SK-N-MC (cell line): ENCODE measurements at places on chromosomes 5 and 9.

DNA sequence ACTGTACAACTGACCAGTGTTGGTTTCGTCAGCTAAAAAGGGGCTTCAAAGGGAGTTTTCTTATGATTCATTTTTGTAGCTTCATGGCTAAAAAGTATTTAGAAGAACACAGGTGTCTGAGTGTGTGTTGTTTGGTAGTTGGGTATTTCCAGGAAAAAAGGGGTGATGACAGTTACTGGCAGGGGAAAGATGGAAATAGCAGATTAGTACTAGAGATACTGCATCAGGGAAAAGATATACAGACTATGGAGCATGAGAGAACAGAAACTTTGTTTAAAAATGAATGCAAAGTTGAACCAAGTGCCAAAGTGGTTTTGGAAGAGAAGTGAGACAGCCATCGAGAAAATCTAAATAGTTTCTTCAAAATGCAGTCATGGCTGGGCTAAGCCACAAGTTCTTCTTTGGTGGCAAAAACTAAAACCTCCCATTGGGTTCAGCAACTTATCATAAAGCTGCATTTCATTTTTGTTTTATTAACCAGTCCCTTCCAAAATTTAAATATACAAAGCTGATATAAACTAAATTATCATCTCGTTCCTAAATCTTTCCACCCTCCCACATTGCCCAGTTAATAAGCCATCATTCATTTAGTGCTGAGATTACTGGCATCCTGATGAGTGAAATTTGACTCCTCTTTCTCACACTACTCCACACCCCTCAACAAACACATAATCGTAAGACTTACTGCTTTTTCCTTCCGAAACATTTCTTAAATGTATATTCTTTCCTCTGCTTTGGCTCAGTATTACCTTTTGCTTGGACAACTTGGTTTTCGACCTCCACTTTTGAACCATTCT, 33.5 kb downstream of the ELL2 start:
- DNase-seq: no peak

DNA sequence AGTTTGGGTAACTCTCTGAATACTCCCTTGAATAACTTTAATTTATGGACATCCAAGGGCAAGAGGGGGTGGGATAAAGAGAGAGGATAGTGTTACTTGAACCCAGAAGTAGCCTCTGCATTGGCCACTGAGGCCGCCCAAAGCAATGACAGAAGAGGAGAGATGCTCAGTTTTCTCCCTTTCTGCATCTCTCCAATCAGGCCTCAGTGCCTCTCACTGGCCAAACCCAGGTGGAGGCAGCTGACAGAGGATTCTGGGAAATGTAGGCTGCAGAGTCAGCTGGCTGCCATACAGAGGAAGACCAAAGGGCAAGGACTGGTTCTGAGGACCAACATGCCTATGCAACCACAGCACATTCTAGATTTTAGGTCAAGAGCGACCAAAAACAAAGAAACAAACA, 719.4 kb downstream of the MAT2B start:
- no peak for DNase-seq

DNA sequence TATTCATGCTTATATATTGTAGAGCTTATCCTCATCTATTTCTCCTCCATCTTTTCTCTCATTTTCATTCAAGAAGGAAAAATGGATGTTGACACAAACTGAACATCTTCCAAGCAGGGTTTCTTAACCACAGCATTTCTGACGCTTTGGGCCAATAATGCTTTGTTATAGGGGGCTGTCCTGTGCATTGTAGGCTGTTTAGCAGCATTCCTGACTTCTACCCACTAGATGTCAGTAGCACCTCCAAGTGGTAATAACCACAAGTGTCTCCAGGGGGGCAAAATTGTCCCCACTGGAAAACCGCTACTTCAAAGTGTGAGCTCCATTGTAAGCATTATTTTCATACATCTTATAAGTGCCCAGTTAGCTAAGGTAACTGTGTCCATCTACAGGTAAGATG, 2.6 kb upstream of the TXNDC8 start:
- DNase-seq: no peak

DNA sequence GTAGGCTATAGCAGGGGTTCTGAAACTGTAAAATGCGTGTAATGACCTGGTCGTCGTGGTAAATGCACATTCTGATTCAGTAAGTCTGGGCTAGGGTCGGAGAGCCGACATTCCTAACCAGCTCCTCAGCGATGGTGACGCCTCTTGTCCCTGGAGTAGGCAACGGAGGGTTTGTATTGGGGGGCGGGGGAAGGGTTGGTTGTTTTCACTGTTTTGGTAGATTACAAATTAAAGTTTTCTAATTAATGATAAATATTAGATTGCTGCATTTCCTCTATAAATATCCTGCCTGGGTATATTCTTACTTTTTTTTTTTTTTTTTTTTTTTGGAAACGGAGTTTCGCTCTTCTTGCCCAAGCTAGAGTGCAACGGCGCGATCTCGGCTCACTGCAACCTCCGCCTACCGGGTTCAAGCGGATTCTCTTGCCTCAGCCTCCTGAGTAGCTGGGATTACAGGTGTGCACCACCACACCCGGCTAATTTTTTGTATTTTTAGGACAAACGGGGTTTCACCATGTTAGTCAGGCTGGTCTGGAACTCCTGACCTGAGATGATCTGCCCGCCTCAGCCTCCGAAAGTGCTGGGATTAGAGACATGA, 566 bp upstream of the ALDH7A1 start:
- DNase-seq: no peak

DNA sequence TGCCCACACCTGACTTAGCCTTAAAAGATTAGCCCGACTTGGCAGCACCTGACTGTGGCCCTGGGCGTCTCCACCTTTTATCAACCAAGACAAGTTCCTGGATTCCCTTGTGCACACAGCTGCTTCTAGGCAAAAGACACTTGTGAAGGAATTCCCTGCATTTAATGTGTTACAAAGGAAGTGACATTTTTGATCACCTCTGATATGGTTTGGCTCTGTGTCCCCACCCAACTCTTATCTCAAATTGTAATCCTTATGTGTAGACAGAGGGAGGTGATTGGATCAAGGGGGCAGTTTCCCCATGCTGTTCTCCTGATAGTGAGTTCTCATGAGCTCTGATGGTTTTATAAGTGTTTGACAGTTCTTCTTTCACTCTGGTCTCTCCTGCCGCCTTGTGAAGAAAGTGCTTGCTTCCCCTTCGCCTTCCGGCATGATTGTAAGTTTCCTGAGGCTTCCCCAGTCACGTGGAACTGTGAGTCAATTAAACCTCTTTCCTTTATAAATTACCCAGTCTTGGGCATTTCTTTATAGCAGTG, 2.6 kb upstream of the CPEB4 start:
- DNase-seq: no peak

- no peak for DNase-seq
Observed at GRCh38 chr5:157594675-157595459, 19.3 kb upstream of the ADAM19 start.

- no peak for DNase-seq
Observed at GRCh38 chr5:150160448-150161081, 4.9 kb upstream of the PDGFRB start.

- no peak for DNase-seq
Observed at GRCh38 chr9:26723486-26723885, 169.1 kb downstream of the CAAP1 start.

- DNase-seq: no peak
Observed at GRCh38 chr9:14882090-14882489, 28.1 kb downstream of the FREM1 start.

GRCh38 chr5:127041571-127041970, 11.2 kb upstream of the MARCHF3 start:
- no peak for DNase-seq

GRCh38 chr5:53944981-53945380, 365.4 kb downstream of the ARL15 start:
- DNase-seq: no peak

DNA sequence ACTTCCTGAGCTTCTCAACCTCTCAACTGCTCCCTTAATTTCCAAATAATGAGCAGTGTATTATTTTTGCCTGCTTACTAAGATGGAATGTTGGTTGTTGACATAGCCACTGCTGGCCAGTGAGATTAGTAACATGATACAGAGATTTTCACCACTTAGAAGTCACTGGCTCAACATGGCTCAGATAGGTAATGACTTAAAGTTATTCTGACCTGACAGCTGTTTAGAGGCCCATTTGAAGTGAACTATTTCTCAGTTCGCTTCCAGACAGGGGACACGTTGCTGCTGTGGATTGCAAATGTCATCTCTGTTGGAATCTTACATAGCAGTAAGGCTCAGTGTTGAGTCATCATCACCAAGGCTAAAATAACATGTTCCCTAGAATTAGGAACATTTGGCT, 490.2 kb downstream of the TLE4 start:
- DNase-seq: no peak

GRCh38 chr9:134604834-134605233, 36.8 kb upstream of the COL5A1 start:
- no peak for DNase-seq

- no peak for DNase-seq
Observed at GRCh38 chr9:112493393-112494137, 6.9 kb downstream of the KIAA1958 start.

DNA sequence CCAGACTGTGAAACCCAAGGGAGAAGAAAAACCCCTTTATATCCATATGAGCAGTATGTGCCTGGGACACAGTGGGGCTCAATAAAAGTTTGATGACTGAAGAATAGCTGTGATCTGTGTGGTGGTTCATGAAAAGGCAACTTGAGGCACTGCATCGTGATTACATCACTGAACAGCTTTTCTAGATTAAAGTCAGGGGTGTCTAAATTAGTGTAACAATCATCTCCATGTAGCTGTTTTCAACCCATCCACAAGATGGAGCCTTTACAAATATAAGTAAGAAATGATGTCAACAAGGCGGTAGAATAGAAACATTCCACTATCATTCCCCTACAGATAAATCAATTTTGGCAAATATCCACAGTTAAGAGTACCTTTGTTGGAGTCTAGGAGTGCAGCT, 55.5 kb downstream of the PRRC1 start:
- DNase-seq: no peak

DNA sequence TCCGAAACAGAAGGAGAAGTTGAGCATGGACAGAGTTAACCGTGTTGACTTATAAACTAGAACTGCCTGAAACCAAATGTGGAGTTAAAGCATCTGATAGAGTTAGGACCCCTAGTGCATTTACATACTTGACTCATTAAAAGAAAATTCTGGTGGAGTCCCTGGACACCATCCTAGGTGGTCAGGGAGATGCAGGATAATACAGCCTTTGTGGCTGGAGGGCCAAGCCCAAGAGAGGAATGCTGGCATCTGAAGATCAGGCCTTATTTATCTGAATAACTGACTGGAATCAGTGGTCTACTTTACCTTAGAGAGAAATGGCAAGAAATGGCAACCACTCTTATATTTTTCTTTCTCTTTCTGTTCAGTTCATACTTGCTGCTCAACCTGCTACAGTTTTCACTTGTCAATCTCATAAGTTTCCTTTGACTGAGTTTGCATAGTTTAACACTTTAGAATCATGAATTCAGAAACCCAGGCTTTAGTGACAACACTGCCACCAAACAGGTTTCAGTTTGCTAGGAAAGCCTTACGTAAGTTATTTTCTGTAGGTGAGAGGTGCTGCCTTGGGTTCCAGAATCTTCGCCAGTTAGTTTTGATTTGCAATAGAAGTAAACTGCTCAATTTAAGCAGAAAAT, 10.2 kb downstream of the CMYA5 start:
- no peak for DNase-seq

DNA sequence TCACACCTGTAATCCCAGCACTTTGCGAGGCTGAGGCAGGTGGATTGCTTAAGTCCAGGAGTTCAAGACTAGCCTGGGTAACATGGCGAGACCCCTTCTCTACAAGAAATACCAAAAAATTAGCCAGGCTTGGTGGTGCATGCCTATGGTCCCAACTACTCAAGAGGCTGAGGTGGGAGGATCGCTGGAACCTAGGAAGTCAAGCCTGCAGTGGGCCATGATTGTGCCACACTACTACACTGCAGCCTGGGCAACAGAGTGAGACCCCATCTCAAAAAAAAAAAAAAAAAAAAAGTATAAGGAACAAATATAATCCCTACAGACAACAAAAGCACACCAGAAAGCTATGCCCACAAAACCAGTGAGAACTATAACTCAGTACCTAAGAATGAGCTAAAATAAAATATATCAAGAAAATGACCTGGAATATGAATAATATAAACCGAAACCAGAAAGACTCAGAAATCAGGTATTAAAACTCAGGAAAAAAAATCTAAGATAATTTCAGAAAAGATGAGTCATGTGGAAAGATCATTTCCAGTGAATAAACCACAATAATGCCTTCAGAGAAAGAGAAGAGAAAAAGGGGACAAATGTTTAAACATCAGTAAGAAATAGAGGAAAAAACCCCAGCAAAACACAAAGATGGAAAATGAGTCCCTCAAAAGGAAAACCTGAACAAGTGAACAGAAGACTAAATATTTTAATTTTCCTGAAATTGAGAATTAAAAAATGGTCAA, 57.4 kb downstream of the GOLPH3 start:
- no peak for DNase-seq

DNA sequence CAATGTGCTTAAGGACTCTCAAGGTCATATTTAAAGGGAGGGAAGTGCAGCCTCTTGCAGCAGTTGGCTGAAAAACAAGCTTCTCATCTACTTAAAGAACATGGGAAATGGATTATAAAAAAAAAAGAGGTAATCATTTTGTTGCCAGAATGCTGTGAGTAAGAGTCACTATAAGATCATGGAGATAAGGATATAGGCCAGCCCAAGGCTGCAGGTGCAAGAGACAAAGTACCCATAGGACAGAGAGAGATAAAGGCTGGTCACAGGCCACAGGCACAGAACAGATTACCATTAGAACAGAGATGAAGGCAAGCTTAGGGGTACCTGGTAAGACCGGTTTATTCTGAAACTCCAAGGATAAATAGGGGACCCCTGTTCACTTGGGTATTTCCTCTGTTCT, 70.5 kb downstream of the CDKN2A start:
- DNase-seq: no peak

DNA sequence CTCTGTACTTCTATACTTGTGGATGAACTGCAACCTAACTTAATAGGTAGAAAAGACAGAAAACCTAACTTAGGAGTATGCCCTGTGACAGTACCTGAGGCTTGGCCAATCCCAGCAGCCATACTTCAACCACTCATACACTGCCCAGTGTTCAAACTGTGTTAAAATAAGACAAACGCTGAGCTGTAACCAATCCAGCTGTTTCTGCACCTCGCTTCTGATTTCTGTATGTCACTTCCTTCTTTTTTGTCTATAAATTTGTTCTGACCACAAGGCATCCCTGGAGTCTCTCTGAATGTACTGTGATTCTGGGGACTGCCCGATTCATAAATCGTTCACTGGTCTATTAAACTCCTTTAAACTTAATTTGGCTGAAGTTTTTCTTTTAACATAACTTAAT, 41.4 kb downstream of the AUH start:
- no peak for DNase-seq

- DNase-seq: no peak
Observed at GRCh38 chr5:149399775-149400174, 20.7 kb upstream of the IL17B start.

DNA sequence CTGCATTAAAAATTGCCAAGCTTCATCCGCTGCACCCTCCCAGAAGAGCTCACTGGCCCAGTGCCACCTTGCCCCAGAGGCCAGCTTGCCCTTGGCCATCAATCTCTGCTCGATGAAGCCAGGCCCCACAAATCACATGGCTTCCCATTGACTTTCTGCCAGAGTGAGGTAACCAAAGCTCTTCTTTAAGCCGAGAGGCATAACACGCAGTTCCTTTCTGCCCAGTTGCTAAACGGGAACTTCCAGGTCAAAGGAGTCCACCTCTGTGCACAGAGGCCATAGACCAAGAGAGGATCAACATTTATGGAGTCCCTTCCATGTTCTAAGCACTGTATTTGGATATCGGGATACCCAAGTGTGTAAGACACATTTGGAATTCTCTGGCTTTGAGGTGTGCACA, 208.8 kb downstream of the KIF4B start:
- no peak for DNase-seq
